Activated T-helper 1 cell treated with anti-CD3 and anti-CD28 coated beads, Interleukin-12 subunit alpha, Interleukin-12 subunit beta, Interleukin-2, Interleukin-4 antibody, amounts not matched to agents 30 ng/mL and 10 ng/mL and 1 ng/mL, durations not matched to agents 14 hours and 24 hours and 36 hours (primary cell): ENCODE measurements at places on chromosomes 16 and 17. TPM values are rescaled to one million over a fixed set of nuclear protein-coding genes. Genes with fewer than 3 reads are reported as not detected.

DNA sequence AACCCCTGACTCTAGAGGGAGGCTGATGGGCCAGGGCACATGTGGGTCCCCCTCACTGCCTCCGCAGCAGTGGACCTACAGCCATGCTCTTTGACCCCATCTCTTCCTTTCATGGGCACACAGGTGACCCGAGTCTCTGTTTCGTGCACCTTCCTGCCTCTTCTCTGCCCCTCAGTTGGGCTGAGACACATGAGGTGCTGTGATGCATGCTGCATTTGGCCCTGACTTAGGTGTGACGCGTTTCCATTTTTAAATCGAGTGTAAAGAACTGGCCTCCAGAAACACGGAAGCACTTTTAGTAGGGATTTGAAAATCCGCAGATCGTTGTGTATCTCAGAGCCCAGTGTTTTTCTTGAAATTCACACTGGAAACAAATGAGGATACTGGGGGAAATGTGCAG is 24.6 kb downstream of the C16orf90 start:
- H3K27me3 ChIP-seq = no peaks in the 10 kb centered on the region
- H3K4me1 ChIP-seq = peaks cover 20% of the 10 kb centered on the region

- peak overlapping the region; percentile 19 for H3K27ac ChIP-seq
- H3K36me3 ChIP-seq = no peaks in the 10 kb centered on the region
- no peak overlapping the region for H3K4me3 ChIP-seq
- DNase-seq = no peak
Measured at GRCh38 chr17:51820252-51820651, 338.3 kb downstream of the CA10 start.

DNA sequence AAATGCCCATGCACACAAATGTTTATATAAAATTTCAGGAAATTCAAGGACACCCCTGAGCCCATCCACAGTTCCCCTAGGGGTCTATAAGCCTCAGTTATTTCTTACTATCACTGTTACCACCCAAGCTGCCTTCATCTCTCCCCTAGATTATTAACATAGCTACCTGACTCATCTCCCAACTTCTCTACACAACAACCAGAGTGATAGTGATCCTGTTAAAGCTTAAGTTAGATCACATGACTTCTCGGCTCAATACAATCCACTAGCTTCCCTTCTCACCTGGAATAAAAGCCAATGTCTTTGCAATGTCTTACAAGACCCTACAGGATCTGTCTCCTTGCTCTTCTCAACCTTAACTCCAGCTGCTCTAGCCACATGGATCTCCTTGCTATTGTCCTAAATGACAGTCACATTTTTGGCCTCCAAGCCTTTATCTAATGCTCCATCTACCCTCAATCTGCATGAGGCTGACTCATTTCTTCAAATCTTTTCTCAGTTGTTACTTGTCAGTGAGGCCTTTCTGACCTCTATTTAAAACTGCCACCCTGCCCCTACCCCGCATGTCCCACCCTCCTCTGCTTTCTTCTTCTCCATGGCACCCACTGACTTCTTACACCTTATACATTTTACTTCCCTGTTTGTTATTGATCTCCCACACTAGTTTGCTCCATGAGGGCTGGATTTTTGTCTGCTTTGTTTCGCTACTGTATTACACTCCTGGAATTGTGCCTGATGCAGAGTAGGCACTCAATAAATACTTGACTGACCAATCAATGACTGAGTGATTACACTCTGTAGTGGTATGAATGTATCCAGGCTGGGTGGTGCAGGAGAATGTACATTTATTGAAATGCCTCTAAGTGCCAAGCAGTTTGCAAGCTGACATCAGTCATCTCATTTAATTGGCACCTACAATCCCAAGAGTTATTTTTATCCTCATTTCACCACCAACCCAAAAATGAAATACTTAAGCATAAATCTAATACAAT is 5.2 kb upstream of the LIG3 start:
- H3K27ac ChIP-seq = no peak overlapping the region
- H3K36me3 ChIP-seq = peaks cover under 1% of the 10 kb centered on the region
- no peak overlapping the region for H3K4me3 ChIP-seq

DNA sequence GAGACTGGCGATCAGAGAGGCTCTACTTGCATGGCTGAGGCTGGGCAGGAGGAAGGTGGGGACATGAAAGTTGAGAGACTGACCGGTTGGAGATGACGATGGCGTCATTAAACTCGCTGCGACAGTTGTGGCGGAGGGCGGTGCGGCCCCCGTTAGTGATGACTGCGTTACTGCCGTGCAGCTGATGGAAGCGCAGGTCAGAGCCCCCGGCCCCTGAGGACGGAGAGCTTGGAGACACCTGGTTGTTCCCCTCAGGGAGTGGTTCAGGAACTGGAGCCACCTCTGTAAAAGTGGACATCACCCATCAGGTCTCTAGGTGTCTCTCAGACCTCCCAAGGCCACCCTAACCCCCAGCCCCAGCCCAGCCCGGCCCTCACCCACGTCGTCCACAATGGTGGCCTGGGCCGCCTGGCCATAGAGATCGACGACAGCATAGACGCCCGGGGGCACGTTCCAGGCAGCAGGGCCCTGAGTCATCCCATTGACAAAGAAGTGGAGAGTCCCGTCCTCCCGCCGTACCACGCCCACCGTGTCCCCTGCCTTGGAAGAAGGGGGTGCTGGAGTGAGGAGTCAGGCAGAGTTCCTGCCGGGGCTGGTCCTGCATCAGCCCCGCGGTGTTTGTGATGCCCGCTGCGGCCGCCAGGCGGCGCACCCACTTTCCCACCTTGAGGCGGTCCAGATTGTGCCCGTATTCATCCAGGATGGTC is 5.3 kb downstream of the NEURL4 start:
- H3K36me3 ChIP-seq = peaks cover 21% of the 10 kb centered on the region
- H3K27ac ChIP-seq = no peak overlapping the region
- peak; percentile 62 for DNase-seq

DNA sequence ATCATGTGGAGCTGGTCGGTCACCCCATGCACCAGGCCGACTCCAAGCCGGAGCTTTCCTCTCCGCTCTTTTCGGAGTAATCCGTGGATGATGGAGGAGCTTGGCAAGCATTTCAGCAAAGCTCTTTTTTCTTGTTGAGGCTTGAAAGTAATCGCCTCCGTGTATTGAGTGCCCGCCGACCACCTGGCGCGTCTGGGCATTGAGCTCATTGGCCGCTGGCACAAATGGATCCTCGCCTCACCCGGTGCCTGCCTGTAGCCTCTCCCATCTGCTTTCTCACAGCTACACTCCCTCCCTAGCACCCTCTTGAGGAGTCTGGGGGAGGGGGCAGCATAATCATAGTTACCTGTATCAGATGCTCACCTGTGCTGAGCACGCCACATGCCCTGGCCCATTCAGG is 148.9 kb downstream of the CMIP start:
- H3K27ac ChIP-seq = no peak overlapping the region
- H3K4me3 ChIP-seq = no peak overlapping the region

- peaks cover 40% of the 10 kb centered on the region for H3K4me1 ChIP-seq
- peaks cover 11% of the 10 kb centered on the region for H3K27me3 ChIP-seq
- H3K36me3 ChIP-seq = peaks cover 15% of the 10 kb centered on the region
- peak; percentile 27 for DNase-seq
- peak overlapping the region; percentile 61 for H3K27ac ChIP-seq
- peak overlapping the region; percentile 88 for H3K4me3 ChIP-seq
Measured at GRCh38 chr17:1561420-1562175, 994 bp downstream of the PITPNA start.

Gene TEKT5
- total RNA-seq = not detected in 2 replicates

Gene CPHXL2
- not detected in 2 replicates for total RNA-seq

Gene HS3ST6
- total RNA-seq = not detected in 2 replicates

DNA sequence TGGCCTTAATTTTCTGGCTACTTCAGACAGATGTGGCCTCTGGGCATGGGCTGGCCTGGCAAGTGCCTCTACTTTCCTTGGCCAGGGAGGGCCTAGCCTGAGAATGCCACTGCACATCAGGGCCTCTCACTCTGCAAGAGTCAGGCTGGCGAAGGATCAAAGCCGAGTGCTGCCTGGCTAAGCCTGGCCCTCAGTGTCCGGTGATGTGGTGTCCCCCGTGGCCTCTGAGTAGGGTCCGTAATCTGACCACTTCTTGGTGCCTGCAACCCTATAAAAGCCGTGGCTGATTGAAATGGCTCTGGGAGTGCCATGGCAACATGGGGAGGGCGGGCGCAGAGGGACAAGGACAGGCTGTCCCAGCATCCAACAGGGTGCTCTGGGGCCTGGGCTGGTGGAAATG is 30.2 kb downstream of the TBX4 start:
- H3K27ac ChIP-seq = no peak overlapping the region
- H3K4me3 ChIP-seq = no peak overlapping the region
- DNase-seq = no peak

GRCh38 chr17:10777131-10777807 is 26.6 kb downstream of the TMEM238L start:
- H3K27me3 ChIP-seq = peaks cover 2% of the 10 kb centered on the region
- DNase-seq = no peak
- no peaks in the 10 kb centered on the region for H3K4me1 ChIP-seq
- no peak overlapping the region for H3K4me3 ChIP-seq
- H3K27ac ChIP-seq = no peak overlapping the region

Gene NLRC3
- 21.8 and 24.4 TPM in 2 replicates for total RNA-seq

- H3K36me3 ChIP-seq = no peaks in the 10 kb centered on the region
- H3K4me3 ChIP-seq = no peak overlapping the region
- no peak overlapping the region for H3K27ac ChIP-seq
- DNase-seq = no peak
- H3K4me1 ChIP-seq = no peaks in the 10 kb centered on the region
Measured at GRCh38 chr17:10598621-10599020, 49.2 kb upstream of the MYH2 start.

DNA sequence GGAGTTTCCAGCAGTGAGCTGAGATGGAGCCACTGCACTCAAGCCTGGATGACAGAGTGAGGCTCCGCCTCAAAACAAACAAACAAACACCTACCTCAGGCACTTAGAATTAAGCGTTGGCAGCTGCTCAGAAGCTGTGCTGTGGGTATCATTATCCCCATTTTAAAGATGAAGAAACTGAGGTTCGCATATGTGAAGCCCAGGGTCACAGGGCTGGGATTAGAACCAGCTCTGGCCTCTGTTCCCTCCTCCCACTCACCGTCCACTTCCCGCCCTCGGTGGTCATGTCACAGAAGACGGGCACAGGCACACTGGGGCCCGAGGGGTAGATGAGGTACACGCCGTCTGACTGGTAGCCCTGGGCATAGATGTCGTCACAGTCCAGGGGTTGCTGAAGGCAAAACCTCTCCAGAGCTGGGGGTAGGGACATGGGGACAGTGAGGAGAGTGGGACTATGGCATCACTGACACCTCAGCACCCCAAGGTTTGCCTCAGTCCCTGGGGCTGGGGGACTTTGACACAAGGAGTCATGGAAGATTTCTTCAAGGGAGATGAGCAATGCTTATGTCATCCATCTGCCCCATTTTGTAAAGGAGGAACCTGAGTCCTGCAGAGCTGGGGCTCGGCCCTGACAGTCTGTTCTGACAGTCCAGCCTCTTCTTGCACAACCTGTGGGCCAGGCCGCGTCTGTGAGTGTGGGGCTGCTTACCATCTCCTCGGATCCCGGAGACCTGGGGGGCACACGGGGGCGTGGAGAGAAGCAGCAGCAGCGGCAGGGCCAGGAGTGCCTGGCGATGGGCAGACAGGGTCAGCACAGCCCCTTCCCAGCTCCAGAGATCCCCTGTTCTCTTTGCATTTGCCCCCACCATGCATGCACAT is 700 bp downstream of the MFAP4 start:
- no peaks in the 10 kb centered on the region for H3K4me1 ChIP-seq
- peaks cover 14% of the 10 kb centered on the region for H3K36me3 ChIP-seq
- H3K4me3 ChIP-seq = no peak overlapping the region

DNA sequence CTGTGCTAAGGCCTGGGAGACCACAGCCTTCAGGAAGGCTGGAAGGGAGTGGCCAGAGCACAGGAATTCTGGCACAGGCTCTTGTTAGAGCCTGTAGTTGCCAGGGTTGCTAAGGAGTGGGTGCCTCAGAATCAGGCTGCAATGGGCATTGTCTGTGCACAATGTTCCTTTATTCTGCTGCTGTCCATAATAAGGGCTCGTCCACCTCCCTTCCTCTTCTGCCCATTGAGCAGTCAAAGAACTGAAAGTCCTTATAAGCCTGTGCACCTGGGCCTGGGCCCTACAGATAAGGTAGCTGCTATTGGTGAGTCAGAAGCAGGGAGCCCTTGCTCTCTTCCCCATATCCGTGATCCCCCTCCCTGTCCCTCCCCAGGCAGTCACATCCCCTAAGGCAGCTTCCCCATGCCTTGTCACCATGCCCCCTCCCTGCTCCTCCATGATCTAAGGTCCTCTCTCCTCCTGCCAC is 5.4 kb upstream of the CNGB1 start:
- H3K4me3 ChIP-seq = no peak overlapping the region
- DNase-seq = no peak
- no peak overlapping the region for H3K27ac ChIP-seq
- peaks cover 4% of the 10 kb centered on the region for H3K27me3 ChIP-seq

DNA sequence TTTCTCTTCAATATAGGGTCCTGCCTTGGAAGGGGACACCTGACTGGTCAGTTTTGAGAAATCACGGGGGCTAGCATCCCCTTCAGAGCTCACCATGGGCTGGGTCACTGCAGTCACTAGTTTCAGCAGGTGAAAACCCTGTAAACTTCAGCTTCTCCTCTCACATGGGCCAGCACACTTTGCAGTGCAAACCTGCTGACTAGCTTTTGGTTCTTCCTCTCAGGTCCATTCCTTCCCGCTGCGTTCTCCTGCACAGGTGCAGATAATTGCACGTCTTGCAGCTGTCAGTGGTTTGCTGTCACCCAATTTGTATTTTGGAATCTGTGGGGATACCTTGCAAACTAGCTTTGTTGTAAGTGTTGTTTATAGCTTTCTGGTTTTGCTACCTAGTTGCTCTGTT is 95.1 kb downstream of the LYRM1 start:
- H3K36me3 ChIP-seq = no peaks in the 10 kb centered on the region

DNA sequence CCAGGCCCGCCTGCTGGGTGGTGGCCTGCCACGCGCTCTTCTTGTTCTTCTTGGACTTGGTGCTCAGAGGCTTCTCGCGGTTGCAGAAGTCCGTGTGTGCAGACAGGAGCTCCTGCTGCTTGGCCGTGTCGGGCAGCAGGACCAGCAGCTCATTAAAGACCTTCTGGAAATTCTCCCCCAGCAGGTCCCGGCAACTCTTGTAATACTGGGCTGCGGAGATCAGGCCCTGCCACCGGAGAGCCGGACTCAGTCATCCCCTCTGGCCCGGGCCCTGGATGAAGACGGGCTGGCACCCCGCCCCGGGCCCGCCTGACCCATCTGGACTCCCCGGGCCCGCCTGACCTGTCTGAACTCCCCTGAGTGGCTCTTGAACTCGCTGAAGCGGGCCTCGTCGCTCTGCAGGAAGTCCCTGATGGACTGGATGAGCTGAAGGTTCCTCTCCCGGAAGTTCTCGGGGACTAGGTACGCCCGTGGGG is 8.6 kb downstream of the SYNGR3 start:
- no peak overlapping the region for H3K27ac ChIP-seq
- H3K36me3 ChIP-seq = peaks cover 21% of the 10 kb centered on the region
- no peak for DNase-seq
- H3K4me1 ChIP-seq = peaks cover 8% of the 10 kb centered on the region

Gene TMEM238L
- not detected in 2 replicates for total RNA-seq
